ENCODE measurements at places on chromosomes 1 and 21.

DNA sequence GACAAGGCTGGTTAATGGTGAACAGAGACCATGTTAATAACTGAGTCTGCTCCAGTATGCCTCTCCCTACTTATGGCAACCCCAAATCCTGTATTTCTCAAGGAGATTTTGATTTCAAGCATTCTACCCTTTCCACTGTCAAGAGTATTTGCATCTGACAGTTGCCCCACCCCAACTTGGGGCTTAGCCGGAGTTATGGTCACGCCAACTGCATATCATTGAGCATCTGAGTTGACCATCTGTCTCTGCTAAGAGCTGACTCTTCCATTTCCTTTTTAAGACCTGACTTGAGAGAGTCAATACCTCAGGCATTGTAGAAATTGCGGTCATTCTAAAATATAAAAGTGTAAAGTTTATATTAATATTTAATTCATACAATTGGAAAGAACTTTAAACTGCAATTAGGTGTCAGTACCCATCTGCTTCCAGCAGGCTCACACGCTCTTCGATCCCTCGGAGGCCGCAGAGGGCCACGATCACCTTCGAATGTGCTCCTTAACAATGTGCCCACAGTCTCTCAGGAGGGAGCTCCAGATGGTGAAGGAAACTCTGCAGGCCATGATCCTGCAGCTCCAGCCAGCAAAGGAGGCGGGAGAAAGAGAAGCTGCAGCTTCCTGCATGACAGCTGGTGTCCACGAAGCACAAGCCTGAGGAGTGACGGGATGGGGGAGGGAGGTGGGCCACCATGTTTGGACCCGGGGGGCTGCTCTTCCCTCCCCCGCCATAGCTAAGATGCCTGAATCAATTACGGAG, 409.8 kb downstream of the DISC1 start:
- DNase-seq: no peak

DNA sequence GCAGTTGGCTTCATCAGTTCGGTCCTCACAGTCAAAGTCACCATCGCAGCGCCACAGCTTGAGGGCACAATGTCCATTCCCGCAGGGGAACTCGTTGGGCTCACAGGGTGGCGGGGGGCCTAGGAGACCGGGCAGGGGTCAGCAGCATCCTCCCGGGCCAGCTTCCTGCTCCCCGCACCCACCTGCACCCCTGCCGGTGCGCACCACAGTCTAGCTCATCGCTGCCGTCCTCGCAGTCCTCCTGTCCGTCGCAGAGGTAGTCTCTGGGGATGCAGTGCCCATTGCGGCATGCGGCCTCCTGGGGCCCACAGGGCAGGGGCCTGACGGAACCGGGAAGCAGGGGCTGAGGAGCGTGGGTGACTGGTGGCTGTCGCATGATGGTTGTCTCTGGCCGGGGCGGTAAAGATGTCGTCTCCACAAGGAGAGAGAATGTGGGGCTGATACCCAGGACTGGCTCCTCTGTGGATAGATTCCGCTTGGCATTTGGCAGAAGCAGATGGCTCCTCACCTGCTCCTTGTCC, 49.8 kb downstream of the HSPG2 start:
- DNase-seq: no peak

- peak; percentile 72 for DNase-seq
These were observed 32.9 kb downstream of the KCNN3 start for GRCh38 chr1:154837034-154837671.

DNA sequence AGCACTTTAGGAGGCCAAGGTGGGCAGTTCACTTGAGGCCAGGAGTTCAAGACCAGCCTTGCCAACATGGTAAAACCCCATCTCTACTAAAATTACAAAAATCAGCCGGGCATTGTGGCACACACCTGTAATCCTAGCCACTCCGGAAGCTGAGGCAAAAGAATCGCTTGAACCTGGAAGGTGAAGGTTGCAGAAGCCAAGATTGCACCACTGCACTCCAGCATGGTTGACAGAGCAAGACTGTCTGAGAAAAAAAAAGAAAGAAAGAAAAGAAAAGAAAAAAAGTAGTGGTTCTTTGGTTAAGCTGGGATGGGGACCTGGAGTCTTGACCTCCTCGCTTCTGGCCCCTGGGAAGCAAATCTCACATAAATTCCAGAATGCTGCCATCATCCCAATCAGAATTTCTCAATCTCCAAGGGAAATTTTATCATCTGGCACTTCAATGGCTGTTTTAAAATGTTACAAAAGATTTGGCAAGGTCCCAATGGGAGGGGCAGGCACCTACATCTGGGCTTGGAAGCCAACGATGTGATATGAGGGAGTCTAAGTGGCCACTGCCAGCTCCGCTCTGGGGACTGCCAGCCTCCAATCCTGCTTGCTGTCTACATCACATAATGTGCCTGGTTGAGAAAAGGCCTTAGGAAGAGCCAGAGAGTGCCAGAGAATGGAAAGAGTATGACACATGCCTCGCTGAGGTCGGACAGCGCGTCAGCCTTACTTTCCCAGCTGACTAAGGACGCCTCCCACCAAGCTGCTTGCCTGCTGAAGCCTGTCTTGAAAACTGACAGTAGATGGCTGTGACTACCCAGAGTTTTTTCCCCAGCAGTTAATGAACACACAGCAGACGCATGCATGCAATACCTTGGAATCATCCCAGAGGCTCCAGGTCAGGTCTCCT, 42.1 kb upstream of the SRP9 start:
- DNase-seq: peak; percentile 86

DNA sequence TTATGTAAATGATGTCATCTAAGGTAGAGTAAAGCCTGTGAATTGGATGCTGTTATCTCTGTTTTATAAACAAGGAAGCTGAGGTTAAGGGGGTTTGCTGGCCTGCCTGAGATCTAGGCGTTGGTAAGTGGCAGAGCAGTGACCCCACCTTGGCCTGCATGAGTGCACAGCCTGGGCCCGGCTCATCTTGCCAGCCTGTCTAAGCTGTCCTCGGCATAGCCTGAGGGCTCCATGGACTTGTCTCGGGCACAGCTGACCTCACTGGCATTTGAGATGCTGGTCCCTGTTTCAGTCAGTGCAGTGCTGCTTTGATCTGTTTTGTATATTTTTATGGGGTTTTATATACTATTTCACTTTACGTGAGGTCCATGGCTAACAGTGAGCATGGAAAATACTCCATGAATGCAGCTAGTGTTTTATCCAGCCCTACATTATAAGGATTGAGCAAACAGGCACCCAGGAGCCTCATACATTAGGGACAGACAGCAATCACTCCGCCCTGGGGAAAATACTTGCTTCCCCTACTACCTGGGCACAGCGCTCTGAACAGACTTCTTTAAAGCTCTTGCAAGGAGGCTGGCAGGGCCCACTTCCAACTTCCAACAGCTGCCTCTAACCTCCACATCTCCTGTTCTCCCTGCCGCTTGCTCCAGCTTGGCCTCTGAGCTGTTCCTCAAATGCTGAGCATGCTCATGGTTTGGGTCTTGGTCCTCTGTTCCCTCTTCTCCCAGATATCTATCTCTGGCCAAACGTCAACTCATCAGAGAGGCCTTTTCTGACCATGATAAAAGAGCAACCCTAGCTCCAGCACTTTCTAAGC, 150.6 kb upstream of the HMGB4 start:
- DNase-seq: peak; percentile 6

- DNase-seq: peak; percentile 13
These were observed 4.6 kb downstream of the PGLYRP4 start for GRCh38 chr1:153343811-153344717.
